RCC 7860 (cell line): ENCODE measurements at places on chromosomes 5 and 9.

- no peak for DNase-seq
Measured at GRCh38 chr9:27088981-27089380, 20.0 kb upstream of the TEK start.

DNA sequence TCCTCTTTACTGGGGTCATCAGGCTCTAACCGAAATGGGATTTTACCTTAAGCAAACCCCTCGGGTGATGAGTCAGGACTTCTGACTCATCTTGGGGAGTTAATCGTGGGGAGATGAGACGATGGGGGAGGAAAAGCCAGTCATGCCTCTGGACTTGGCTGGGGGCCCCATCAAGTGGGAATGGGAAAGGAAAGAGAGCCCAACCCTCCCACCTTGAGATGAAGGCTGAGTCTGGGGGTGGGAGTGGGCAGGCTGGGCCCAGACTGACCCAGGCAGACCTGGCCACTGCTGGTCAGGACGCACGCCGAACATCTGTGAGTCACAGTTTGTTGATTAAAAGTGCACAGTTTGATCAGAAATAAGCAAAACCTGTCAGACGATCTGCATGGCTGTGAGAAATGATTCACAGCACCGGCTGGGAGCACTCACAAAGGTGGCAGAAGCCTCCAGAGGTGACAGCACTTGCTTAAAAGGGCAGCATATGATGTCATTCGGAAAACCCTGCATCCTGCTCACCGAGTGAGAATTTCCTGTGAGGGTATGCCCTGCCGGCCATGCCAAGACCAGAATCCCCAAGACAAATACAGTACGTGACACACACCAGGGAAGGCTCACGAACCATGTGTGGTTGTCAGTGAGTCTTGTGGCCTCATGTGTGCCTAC, 50.0 kb upstream of the SLC25A51 start:
- DNase-seq, result peak; percentile 98

- DNase-seq, result peak; percentile 14
Measured at GRCh38 chr9:1604942-1605560, 410.1 kb upstream of the SMARCA2 start.

DNA sequence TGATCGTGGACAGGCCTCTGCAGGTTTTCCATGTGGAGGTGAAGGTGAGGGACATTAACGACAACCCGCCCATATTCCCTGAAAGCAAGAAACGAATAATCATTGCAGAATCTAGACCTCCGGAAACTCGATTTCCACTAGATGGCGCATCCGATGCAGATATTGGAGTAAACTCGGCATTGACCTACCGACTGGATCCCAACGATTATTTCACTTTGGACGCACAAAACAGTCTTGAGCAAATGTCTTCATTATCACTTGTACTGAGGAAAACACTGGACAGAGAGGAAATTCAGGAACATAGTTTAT, 621 bp downstream of the PCDHA13 start:
- DNase-seq, result no peak
